ENCODE measurements at places on chromosomes 7 and 10. TPM values are rescaled to one million over a fixed set of nuclear protein-coding genes. Genes with fewer than 3 reads are reported as not detected.

The MAGI2 gene
- total RNA-seq, result 3.6 TPM

GRCh38 chr7:36217211-36217960 lies 64.3 kb downstream of the EEPD1 start:
- no peak for DNase-seq

The ANAPC16 gene
- total RNA-seq, result 48.3 TPM

- no peak for DNase-seq
Measured at GRCh38 chr10:60952846-60953220, 8.8 kb upstream of the RHOBTB1 start.

The STAG3 gene
- 0.96 TPM for total RNA-seq

GRCh38 chr7:22192801-22193200 lies 164.2 kb downstream of the RAPGEF5 start:
- DNase-seq, result no peak

The SYT15B gene
- total RNA-seq, result under 0.01 TPM

DNA sequence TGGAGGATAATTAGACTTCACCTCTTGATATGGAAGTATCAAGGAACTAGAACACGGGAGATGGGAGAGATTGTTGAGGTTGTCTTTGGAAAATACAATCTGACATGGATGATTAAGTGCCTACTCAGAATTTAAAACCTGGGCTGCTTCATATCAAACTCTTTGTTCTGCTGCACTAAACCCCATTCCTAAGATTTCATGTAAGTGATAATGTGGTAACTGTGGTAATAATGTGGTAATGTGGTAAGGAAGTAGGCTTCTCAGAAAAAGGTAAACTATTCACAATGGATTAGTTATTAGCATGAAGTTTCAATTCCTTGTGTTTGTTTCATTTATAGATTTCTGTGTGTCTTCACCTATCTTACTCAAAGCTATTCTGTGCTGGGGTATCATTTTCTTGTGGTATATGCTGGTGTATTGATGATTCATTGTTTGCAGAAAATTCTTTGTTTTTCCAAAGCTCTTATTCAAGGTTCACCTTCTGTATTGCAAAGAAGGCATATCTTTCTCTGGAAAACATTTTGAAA lies 129.9 kb upstream of the TAC1 start:
- no peak for DNase-seq

The CPEB3 gene
- total RNA-seq, result 0.45 TPM

DNA sequence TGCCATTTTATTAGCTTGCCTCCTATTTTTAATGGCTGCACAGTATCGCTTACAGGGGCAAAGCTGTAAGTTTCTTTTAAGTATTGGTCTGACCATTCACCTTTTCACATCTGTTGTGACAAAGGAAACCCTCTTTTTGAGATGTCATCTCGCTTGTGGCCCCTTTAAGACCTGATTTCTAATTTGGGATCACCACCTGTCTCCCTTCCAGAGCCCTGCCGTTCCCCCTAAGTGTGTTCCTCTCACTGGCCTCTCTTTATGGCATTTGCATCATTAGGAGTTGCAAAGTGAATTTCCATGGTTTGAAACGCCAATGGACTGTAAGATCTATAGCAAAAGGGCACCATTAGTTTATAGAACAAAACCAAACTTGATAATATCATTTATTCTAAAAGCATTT lies 1.4 kb downstream of the EPDR1 start:
- no peak for DNase-seq

- no peak for DNase-seq
Measured at GRCh38 chr7:14766747-14767146, 135.8 kb downstream of the DGKB start.

GRCh38 chr10:11794566-11794965 lies 28.6 kb upstream of the PROSER2 start:
- no peak for DNase-seq

- peak; percentile 42 for DNase-seq
Measured at GRCh38 chr10:22712956-22713852, 1.2 kb downstream of the PIP4K2A start.

The KNDC1 gene
- total RNA-seq, result not detected

The LIPM gene
- not detected for total RNA-seq

DNA sequence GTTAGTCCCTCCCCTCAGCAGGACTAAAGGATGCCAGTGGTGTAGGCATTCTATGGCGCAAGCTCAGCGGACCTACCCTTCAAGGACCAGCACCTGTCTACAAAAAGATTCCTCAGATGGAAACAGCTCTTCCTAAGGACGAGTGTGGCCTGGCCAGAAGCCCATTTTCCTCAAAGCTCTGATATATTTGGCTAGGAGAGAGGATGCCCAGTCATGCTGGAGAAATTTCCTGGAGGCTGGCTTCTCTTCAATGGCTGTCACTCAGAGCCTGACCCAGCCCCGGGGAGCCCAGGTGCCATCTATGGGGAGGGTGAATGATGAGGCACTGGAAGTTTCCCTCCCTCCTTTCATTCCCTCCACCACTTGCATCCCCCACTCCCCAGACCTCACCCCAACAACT lies 111.5 kb downstream of the PLXNA4 start:
- no peak for DNase-seq

DNA sequence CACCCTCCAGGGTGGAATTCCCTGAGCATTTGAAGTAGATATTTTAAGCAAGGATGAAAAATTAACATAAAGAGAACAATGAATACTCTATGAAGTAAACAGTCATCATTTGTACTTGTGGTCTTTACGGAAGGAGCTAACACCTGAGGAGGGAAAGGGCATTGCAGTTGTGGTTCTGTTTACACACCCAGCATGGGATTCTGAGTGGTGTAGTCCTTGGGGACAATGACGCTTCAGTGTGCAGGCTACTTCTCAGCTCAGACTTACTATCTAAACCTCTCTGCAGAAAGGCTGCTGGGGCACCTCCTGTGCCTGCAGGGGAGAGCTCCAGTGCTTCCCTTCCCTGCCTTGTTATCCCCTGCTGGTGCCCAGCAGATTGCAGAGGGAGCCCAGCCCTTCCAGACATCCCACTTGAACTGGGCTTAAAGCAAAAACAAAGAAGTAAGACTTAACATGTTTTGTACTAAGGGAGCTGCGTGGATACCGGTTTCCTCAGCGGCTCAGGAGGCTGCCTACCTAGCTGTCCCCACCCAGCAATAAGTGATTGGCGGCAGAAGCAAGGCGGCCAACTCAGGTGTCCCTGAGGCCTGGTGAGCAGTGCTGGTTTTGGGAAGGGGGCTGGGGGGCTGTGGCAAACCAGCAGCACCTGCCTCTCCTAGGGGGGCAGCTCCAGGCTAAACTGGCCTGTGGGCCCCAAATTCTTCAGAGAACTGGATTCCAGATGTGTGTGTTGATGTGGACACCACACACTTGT lies 89.1 kb downstream of the CELF2 start:
- no peak for DNase-seq

All from LHCN-M2 (cell line).